ENCODE measurements at places on chromosomes 5 and 9.

DNA sequence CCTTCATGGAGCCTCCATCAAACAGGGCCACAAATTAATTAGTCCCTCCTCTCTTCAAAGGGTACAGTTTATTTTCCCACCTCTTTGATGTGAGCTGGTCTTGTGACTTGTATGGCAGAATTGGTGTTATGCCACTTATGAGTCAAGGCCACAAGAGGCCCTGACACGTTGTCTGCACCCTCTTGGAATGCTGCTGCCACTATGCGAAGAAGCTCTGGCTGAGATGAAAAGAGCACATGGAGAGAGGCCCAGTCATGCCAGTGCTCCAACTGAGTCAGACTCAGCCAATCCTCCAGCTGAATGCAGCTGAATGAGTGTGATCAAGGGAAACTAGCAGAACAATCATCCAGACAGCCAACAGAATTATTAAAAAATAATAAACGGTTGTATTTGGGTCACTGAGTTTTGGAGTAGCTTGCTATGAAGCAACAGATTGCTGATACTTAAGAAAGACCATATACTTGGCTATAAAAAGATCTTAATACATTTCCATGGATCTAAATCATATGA, 128.3 kb downstream of the MARCHF11 start:
- DNase-seq, result no peak

GRCh38 chr9:89684912-89685636, 80.3 kb downstream of the GADD45G start:
- DNase-seq, result no peak

- no peak for DNase-seq
Observed at GRCh38 chr5:133240425-133241091, 188.7 kb downstream of the HSPA4 start.

DNA sequence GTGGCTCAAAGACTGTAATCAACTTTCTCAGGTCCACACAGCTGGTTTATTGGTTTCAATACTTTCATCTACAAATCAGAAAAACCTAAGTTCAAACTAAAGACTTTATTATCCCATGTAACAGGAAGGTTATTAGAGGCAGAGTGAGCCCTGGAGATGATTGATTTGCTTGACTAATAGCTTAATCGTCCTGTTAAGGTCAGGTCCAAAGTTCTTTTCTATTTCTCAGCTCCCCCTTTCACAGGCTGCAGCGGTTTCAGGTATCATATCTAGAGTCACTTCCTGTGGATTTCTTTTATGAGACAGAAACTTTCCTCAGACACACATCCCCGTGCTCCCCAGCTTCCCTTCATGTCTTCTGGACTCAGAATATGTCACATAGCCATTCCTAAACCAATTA, 166.4 kb downstream of the PRELID2 start:
- no peak for DNase-seq

GRCh38 chr5:68283766-68284165, 68.2 kb downstream of the PIK3R1 start:
- no peak for DNase-seq

DNA sequence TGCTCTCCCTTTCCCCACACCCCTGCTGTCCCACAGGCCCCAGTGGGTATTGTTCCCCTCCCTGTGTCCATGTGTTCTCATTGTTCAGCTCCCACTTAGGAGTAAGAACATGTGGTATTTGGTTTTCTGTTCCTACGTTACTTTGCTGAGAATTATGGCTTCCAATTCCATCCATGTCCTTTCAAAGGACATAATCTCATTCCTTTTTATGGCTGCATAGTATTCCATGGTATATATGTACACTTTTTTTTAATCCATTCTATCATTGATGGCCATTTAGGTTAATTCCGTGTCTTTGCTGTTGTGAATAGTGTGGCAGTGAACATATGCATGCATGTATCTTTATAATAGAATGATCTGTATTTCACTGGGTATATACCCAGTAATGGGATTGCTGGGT, 25.6 kb downstream of the FER start:
- DNase-seq, result no peak

DNA sequence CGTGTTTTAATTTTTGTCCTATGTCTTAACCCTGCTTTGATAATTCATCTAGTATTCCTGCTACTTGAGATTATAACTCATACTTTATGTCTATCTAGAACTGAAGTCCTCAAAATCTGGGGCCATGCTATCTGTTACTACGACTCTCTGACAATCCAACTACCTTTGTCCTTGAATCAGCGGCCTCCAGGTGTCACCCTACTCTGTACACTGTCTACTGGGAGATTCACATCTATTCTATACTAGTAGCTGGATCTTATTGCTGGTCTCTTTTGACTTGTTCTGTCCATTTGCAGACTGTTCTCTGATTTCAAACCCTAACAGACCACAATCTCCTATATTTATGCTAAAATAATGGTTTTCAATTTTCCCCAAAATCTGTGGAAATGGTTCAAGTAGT, 225.5 kb upstream of the ELAVL2 start:
- DNase-seq, result no peak

DNA sequence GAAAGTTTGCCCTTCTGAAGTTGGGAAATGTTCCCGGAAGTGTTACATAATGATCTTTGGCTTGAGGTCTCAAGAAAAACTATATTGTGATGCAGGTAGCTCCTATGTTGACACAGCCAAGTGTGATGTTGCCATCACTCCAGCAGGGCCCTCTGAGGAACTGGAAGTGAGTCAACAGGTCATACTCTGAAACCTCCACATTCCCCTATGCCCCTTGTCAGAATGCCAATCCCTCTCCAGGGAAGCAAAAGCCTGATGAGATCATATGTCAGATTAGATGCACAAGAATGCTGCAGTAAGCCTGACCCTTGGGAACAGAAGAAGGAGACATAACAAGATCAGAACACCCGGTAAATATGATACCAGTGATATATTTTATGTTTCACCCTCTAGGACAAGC, 66.8 kb upstream of the ITGA2 start:
- DNase-seq, result no peak

- DNase-seq, result no peak
Observed at GRCh38 chr5:15574806-15575325, 74.9 kb downstream of the FBXL7 start.

DNA sequence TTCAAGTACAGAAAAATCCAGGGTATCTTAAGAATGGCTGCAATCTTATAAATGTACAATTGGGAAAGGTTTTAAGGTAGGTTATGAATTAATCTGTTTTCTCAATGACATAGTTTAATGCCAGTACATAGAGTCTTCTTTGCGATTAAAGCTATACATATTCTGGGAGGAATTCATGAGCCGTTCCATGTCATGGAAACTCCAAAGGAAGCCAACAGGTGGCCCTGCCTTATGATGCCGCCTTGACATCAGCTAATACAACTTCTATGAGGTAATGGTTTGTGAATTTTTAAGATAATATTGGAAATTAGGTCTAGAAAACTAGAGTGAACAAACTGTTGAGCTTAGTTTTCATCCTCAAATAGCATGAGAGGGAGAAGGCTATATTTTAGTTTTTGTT, 713.4 kb downstream of the EFNA5 start:
- DNase-seq, result no peak

GRCh38 chr5:163658702-163659567, 153.5 kb downstream of the MAT2B start:
- DNase-seq, result no peak

- peak; percentile 57 for DNase-seq
Observed at GRCh38 chr5:60339691-60340201, 360.2 kb downstream of the DEPDC1B start.

DNA sequence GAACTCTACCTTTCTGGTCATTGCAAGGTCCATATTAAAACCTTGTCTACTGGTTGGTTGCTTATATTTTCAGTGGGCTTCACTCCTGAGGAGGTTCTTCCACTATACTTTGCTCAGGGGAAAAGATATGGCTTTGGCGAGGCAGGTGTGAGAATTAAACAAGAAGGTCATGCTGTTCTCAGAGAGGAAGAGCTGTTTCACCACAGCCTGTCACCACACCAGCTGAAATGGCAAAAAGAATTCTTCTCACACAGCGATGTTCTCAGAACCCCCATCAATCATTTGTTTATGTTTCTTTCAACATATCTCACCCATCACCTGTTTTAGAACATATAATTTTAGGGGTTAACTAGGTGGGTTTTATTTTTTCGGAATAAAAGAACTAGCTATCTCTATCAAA, 38.6 kb downstream of the CAPSL start:
- DNase-seq, result no peak

- peak; percentile 76 for DNase-seq
Observed at GRCh38 chr5:147081311-147081764, 153.5 kb upstream of the STK32A start.

- DNase-seq, result no peak
Observed at GRCh38 chr9:134222018-134222573, 57.7 kb upstream of the RNU6ATAC start.

DNA sequence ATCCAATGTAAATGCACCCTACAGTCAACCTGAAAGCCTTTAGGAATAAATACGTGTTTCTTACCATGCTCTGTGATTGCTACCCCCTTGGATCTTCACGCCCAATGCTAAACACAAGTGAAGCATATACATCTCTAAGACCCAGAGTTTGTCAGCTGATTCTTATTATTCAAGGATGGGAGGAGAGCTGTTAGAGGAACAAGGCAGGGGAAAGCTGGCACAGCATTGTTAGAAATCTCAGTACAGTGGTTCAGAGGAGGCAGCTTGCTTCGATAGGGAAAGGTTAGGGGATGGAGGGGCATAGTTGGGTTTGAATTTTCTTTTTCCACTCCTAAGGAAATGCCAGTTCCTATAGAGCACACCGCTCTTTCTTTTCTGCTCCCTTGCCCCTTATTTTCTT, 16.7 kb upstream of the TAF11L2 start:
- no peak for DNase-seq

- no peak for DNase-seq
Observed at GRCh38 chr9:68750786-68751185, 45.7 kb downstream of the PIP5K1B start.

DNA sequence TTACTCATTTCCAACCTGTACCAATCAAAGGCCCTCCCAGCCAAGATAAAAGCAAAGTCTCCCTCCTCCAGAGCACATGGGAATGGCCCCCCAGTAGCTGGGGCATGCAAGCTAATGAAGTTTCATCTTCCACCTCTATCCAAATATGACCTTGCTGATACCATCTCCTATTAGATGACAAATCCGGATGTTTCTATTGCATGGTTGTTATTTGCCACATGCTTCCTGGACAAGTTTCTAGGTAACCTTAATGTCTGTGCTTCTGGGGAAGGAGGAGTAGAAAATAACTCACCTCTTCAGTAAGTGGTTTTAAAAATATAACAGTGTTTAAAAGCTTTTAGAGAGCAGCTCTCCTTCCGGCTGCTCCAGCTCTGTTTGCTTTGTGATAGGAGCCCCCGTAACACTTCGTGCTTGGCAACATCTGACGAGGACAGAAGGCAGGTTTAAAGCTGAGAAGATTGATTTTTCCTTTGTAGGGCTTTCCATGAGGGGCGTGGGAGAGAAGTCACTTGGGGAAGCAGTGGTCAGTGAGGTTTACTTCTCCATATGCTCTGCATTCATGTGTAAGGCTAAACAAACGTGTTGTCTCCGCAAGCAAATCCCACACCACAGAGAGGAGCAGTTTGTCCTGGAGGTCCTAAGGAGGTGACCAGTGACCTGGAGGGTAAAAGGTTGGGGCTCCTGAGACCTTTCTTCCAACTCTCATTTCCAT, 40.3 kb upstream of the GLRX start:
- no peak for DNase-seq

DNA sequence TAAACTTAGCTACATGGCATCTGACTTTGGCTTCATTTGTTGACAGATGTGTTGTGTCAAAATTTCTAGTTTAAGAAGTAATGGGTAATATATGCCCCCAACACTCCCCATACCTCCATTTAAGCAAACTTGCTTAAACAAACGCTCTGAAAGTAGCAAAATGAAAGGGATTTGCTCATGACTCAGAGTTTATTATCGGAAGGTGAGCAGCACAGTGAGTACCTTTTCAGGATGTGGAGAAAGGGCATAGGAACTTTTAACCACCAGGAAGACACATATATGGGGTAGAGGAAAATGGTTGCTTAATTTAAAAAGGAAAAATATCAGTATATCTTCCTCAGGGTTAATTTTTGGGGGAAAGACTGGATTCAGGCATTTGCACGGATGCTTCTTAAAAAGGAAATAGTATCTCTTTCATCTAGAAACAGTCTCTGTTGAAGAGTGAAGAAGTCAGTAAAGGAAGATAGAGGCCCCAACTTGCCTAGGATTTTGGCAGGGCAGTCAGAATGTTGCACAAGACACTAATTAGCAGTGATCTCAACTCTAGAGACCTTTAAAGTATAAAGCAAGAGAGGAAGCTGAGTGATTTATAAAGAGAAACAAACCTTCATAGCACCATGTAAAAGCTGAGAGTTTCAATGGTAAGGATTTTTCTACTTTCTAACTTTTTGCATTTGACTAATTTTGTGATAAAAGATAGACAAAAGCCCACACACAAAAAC, 155.1 kb downstream of the TRIO start:
- DNase-seq, result no peak

DNA sequence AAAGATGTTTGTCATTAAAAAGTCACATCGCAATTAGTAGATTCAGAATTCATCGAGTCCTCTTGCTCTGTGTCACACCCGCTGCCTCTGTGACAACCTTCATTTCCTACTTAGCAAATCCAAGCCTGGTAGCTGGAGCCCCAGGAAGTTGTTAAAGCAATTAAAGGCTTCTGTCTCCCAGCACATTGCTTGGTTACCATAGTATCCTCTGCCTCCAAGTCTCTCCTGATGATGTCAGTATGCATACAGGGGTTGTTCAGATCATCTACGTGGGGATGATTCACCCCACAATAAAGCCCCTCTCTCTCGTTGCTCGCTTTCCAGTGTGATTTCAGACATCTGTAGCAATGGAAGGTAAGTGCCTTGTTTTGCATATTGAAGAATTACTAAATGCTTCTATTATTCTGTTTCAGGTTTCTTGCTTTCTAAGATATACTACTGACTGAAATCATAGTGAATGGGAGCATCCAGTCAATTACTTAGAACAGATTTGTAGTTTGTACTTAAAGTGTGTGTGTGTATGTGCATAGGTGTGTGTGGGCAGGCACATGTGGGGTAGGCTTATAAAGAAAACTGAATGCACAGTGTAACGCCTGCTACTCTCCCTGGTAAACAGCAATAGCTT, 52.9 kb downstream of the PAM start:
- no peak for DNase-seq

- no peak for DNase-seq
Observed at GRCh38 chr5:8879248-8879647, 666.6 kb downstream of the SEMA5A start.

- DNase-seq, result no peak
Observed at GRCh38 chr9:93268551-93269314, 84.8 kb downstream of the WNK2 start.

GRCh38 chr5:40385544-40385943, 294.2 kb upstream of the PTGER4 start:
- DNase-seq, result no peak

DNA sequence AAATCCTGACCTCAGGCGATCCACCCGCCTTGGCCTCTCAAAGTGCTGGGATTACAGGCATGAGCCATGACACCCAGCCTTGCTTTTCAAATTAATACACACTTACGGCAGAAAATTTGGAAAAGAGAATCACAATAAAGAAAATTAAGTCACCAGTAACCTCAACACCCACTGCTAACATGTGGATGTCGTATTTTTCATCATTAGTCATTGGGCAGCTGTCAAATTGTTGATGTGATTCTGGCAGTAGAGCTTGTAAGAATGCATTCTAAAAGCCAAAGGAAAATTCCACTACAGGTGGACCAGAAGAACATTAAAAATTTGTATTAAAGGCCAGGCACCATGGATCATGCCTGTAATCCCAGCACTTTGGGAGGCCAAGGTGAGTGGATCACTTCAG, 237.3 kb upstream of the TUT7 start:
- DNase-seq, result no peak
